Cortex of kidney (tissue), 1 donor: ENCODE measurements at places on chromosomes 6 and 20.

DNA sequence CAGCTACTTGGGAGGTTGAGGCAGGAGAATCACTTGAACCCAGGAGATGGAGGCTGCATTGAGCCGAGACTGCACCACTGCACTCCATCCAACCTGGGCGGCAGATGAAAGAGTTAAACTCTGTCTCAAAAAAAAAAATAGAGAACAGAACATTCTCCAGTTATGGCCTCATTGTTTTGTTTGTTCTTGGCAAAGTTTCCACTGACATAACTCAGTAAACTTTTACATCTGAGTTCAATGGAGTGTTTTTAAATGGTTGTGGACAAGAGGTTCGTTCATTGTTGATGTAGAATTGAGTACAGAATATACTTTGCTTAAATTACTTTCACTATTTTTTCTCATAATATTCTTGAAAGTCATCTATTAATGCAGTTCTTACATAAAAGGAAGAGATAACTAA is 42.2 kb upstream of the IFNGR1 start:
- DNase-seq = no peak

- no peak for DNase-seq
Measured at GRCh38 chr6:26501482-26501986, 1.4 kb downstream of the BTN1A1 start.

DNA sequence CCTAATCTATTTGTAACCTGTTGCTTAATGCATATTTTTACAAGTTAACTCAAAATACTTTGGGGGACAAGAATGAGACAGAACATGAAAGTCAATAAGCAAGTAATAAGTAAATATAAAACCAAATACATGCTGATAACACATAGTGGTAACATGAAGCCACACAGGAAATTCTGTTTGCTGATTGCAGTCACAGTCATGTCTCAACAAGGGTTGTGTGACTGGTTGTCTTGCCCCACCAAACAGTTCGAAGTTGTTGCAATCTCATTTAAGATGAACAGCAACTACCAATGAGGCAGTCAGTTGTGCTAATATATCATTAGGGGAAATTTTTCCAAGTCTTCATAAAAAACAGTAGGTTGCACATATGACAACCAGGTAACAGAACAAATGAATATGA is 14.5 kb downstream of the CD24 start:
- no peak for DNase-seq

DNA sequence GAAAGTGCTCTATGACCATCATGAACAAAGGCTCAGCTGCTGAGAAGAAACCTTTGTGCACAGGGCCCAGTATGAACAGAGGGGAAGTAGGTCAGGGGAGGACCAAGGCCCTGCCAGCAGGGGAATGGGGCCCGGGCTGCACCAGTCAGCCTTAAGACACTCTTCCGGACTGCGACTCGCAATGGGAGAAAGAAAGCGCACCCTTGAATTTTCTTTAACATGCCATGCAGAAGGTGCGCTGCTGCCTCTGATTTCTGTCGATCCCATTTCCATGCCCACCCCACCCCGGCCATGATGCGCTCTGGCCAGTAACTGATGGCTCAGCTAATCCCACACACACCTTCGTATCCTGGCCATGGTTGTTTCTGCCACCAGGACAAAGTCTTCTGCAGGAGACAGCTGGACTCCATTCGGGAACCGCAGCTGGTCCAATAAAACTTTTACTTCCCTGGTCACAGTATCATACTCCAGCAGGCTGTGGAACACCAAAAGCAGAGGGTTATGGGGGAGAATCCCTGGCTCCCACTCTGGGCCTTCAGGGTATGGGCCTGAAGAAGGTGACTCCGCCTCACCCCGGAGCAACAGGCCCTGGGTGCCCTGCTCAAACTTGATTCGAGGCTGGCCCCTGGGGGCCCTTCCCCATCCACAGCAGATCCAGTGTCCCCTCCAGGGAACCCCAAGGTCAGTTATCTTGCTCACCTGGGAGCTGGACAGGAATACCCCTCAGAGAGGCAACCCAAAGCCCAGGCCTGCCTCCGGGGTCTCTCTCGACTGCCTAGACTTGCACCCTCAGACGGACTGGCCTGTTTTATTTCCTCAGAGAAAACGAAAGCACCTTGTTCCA is 20.3 kb downstream of the CST7 start:
- no peak for DNase-seq

DNA sequence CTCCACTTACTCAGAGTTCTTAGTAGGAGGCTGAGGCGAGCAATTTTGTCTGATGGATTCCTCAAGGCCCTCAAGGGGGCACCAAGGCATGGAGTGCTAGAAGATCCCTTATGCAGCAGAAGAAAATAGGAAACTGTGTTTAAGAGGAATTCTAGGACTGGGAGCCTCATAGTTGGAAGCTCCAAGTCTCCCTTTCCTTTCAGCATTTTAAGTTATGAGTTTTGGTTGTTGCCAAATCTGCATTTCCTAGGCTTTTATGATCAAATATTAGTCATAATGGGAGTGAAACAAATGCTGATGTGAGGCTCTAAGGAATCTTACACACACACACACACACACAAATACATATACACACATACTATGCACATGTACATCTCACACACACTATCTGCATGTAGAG is 714.0 kb downstream of the UTRN start:
- no peak for DNase-seq

DNA sequence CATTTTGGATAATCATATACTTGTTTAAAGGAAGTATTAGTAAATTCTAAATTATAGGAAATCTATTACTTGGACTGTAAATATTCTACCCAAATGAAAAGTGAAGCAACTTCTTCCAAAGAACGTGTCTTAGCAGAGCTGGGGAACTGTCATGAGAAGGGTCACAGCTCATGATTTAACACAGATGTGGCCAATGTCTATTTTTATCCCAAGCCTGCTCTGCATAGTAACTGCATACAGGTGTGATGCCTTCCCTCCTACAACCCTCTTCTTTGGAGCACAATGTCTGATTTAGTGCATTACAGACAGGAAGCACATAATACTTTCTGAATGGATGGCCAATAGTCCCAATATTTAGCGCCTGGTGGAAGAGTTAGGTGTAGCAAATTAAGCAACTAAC is 138.7 kb upstream of the THEMIS start:
- DNase-seq = no peak

DNA sequence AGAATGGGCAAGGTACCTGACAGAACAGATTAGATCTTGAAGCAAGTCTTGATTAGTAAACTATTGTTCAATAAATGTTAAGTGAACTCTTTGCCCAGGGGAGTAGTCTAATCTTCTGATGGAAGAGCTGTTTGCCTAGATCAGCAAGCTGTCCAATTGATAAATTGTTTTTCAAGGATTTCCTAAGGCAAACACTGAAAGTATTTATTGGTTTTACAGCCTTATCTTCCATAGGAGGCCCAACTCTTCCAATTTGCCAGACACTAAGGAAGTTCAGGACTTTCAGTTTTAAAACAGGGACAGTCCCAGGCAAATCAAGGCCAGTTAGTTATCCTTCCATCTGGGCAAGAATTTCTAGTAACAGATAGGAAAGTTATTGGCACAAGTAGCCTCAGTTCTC is 1.8 kb upstream of the C6orf163 start:
- no peak for DNase-seq

DNA sequence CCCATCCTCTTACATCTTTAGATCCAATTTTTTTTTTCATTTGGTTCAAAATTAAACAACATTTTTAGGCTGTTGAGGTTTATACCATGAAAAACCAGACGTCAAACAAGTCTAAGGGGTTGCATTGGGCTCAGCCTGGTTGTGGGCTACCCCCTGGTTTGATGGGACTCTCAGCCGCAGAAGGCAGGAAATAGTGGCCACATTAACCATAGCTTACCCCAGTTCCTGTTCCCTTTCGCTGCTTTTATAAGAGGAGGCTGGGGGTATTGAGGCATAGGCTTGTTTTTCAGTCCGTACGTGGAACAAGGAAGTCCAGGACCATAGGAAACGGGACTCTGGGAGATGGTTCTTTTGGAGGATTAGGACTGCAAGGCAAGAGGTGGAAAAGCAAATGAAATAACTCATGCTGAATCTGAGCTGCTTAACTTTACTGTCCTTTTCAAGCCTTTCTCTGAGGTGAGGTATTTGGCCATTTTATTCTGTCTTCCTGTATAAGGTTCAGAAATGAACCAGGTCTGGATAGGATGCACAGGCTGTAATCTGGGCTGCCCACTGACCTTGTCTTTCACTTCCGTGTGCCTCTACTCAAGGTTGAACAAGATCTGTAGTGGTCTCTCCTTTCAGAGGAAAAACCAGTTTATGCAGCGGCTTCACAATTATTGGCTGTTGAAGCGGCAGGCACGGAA is 7.7 kb downstream of the BRPF3 start:
- DNase-seq = no peak

- no peak for DNase-seq
Measured at GRCh38 chr20:4341804-4342485, 326.6 kb upstream of the RNF24 start.

- no peak for DNase-seq
Measured at GRCh38 chr6:77666340-77666739, 13.5 kb downstream of the MEI4 start.

GRCh38 chr6:25147223-25147622 is 132.0 kb upstream of the CARMIL1 start:
- DNase-seq = no peak

- no peak for DNase-seq
Measured at GRCh38 chr6:130365166-130366106, at the start of gene TMEM200A. Gene TMEM200A (plus strand): TSS chr6:130366017. CDS start chr6:130440423, 74,406 bp downstream.

GRCh38 chr6:8642131-8642530 is 206.8 kb upstream of the SLC35B3 start:
- DNase-seq = no peak

DNA sequence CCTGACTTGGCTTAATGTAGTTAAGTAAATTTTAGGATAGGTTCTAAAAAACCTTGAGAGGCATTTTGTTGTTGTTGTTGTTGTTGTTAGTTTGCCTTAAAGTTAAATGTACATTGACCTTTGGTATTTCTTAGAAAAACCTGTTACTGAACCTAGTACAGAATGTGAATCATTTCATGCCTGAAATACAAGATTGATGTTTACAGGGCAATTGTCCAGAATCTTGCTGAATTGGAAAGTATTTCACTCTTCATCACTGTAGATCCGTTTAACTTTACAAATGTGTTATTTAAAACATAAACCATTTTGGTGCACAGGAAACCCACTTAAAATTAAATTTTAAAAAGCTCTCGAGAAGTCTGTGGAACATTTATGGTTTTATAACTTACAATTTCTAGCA is 75.0 kb downstream of the CEP57L1 start:
- no peak for DNase-seq

GRCh38 chr6:82419132-82419581 is 55.5 kb downstream of the TPBG start:
- no peak for DNase-seq

DNA sequence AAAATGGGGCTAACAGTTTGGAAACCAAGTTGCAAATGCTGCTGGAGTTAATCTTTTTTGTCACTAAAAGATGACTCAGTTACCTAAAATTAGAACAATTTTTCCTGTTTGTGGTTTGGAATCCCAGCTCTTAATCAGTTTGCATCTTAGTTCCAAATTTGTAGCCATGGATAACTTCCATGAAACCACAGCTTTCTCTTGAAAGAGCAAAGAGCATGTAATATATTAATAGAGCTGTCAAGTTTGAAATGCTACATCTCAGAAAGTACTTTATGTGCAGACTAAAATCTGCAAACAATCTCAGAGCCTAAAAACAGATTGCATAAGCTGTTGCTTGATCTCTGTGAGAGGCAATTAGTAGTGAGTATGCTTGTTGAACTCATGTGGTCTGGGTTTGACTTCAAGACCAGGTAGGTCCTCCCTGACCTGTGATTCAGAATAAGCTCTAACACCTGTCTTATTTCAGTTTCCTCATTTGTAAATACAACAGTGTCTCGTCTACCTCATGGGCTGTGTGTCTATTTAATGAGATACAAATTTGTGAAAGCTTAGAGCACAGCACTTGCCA is 23.5 kb downstream of the DHX35 start:
- DNase-seq = no peak

DNA sequence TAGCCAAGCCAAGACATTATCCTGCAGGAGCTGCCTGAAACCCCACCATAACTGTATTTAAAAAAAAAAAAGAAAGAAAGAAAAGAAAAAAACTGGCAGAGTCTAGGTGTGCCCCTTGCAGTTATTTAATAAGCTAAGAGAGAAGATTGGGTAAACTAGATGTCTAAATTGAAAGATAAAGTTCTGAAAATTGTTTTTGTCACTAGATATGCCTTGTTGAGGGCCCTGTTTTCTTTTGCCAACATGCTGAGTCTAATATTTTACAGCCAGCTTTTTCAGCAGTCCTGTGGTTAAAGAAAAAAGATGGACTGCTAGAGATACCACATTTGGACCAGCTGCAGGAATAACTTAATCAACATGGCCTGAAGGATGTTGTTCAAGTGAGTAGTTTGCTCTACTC is 116.3 kb upstream of the TCF21 start:
- no peak for DNase-seq

DNA sequence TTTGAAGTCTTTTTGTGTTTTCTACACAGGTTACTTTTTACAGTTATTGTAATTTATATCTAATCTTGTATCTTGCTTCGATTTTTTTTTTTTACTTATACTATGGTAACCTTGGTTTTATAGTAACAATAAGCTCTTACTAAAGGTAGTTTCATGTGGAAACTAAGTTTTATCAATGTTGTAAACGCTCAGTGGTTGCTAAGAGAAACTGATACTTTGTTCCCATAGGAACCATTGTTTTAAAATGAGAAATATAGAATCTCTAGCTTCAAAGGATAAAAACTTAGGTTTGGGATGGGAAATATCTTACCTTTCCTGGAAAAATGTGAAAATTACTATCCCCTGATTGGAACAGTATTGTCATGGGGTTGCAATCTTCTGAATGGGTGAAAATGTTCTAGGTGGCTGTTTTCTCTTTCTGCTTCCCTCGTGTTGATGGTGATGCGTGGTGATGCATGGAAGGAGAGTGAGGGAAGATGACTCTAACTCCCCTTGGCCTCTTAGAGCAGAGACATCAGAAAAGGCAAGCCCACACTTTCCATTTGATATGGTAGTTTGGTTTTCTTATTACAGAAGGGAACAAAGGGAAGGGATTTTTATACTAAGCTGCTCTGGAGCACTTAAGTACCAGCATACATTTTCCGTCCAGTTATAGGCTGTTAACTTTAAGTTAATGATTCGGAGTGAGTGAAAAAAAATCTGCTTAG is 23.5 kb upstream of the BACH2 start:
- DNase-seq = no peak

DNA sequence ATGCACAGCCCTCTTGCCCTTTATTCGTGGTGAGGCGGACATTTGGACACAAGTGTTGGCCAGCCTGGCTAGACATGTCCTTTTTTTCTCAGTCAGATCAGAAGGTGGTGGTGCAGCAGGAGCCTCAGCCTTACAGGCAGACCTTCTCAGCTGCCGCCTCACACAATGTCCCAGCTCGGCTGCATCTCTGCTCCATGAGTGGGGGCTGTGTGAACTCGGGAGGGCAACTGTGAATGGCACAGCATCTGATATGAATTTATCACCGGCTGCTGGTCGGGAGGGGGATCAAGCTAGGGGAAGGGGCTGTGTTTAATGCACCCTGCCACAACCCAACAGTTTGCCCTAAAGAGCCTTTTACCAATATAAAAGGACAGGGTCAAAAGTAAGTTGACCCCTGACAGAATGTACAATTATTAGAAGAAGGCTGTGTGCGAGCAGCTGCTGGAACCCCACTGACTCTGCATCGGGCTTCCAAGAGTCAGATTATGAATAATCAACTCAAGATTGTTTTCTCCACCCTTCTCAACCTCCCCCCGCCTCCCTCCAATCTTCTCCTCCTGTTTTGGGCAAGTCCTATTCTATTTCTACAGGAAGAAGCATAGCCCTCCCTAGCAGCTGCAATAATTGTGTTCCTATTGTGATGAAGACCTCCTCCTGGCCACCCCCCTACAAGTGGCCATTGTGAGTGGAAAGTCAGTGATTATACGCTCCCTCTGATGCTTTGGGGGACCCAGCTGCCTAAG is 245.2 kb downstream of the PKHD1 start:
- DNase-seq = no peak
